Activated CD4-positive, alpha-beta T cell treated with anti-CD3 and anti-CD28 coated beads, Interleukin-2, Interleukin-6, amounts not matched to agents 100 ng/mL and 50 ng/mL, durations not matched to agents 16 hours and 8 hours (primary cell): ENCODE measurements at places on chromosomes 1 and 21.
A peak's percentile ranks its signal among the peaks of the same experiment; 100 is the strongest.

DNA sequence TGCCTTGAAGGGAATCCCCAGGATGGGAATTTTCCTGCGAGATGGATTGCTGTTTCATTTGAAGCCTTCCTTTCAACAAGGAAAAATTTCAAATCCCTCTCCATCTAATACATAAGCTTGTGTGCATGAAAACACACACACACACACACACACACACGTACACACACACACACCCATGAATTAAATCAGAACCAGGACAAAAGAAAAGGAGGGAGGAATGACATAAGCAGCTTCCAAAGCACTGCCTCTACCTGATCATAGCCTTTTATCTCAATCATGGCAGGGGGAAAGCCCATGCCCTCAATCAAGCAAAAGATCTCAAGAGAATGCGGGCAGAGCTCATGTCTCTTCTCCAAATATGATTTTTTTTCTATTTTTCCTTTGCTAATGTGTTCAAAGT lies 139.7 kb downstream of the SLC44A5 start:
- DNase-seq: no peak

DNA sequence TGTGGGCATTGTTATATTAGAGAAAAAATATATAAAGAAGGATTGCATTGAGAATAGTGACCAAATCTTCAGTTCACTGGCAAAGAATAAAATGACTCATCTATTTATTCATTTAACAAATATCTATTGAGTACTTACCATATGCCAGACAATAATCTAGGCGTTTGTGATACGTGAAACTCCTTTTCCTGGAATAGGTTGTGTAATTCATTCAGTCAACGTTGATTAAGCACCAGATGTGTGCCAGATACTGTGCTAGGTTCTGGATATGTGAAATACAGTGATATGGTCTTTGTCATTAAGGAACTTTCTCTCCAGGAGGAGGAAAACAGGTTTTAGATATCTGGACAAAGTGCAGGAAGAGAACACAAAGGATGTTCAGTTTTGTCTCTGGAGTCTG lies 344.5 kb downstream of the RWDD3 start:
- DNase-seq: no peak

GRCh38 chr1:53210954-53211353 lies 9.5 kb downstream of the CZIB start:
- no peak for DNase-seq

GRCh38 chr1:22884806-22885530 lies 87.7 kb downstream of the LACTBL1 start:
- DNase-seq: peak; percentile 42

GRCh38 chr1:205294175-205294917 lies 27.2 kb downstream of the NUAK2 start:
- DNase-seq: no peak
